PC-3 (cell line): ENCODE measurements at places on chromosomes 6 and 20. TPM values are rescaled to one million over a fixed set of nuclear protein-coding genes. Genes with fewer than 3 reads are reported as not detected.

The IYD gene
- 0.04 TPM in 1 of 2 replicates, not detected in the other for total RNA-seq

GRCh38 chr20:32664012-32664677 is 9.6 kb downstream of the C20orf203 start:
- no peak overlapping the region for H3K4me3 ChIP-seq
- no peaks in the 10 kb centered on the region for H3K4me1 ChIP-seq
- no peaks in the 10 kb centered on the region for H3K36me3 ChIP-seq
- H3K27ac ChIP-seq = no peak overlapping the region
- no peaks in the 10 kb centered on the region for H3K27me3 ChIP-seq
- DNase-seq = no peak

- no peak overlapping the region for H3K27ac ChIP-seq
- no peak overlapping the region for H3K4me3 ChIP-seq
- H3K36me3 ChIP-seq = no peaks in the 10 kb centered on the region
- peaks cover 27% of the 10 kb centered on the region for H3K4me1 ChIP-seq
- no peak for DNase-seq
These were observed 134.0 kb upstream of the RREB1 start for GRCh38 chr6:6973721-6974120.

GRCh38 chr6:79070206-79070825 is 7.7 kb downstream of the PHIP start:
- no peak overlapping the region for H3K4me3 ChIP-seq
- no peak overlapping the region for H3K27ac ChIP-seq
- peaks cover 5% of the 10 kb centered on the region; the same call in 1 of the 2 replicates for H3K4me1 ChIP-seq

The ABCF1 gene
- total RNA-seq = 67.3 and 77.3 TPM in 2 replicates

GRCh38 chr20:61253264-61253639 is 1.2 kb downstream of the CDH4 start:
- no peaks in the 10 kb centered on the region for H3K4me1 ChIP-seq
- no peak for DNase-seq
- H3K27ac ChIP-seq = no peak overlapping the region
- H3K36me3 ChIP-seq = no peaks in the 10 kb centered on the region
- H3K27me3 ChIP-seq = peaks cover 30% of the 10 kb centered on the region
- H3K4me3 ChIP-seq = no peak overlapping the region

The ZBTB46 gene
- 2.8 and 7.3 TPM in 2 replicates for total RNA-seq

The CCN5 gene
- 0.26 TPM in 1 of 2 replicates, not detected in the other for total RNA-seq

The TP53TG5 gene
- not detected in 2 replicates for total RNA-seq

The DEFB124 gene
- not detected in 2 replicates for total RNA-seq

GRCh38 chr6:30169658-30170614 is 6.6 kb downstream of the TRIM15 start:
- H3K4me1 ChIP-seq = no peaks in the 10 kb centered on the region
- no peak overlapping the region for H3K27ac ChIP-seq
- peaks cover 12% of the 10 kb centered on the region for H3K27me3 ChIP-seq
- no peak overlapping the region for H3K4me3 ChIP-seq
- H3K36me3 ChIP-seq = no peaks in the 10 kb centered on the region

DNA sequence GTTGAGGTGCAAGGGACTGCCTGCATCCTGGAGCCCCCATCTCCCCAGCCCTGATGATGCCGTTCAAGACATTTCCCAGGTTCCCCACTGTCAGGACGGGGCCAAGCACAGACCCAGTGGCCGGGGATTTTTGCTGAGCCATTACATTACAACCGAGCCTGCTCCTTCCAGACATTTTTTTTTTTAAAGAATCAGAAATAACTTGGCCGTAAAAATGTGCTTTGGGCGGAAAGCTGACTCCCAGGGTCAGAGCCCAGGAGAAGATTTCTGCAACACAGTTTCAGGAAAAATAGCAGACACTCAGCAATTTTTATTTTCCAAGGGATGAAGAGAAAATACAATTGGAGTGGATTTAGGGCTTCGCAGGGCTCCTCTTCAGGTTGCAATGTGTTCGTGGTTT is 87.9 kb downstream of the LRFN2 start:
- H3K27ac ChIP-seq = no peak overlapping the region
- H3K4me3 ChIP-seq = no peak overlapping the region
- no peak for DNase-seq

The SMPDL3A gene
- total RNA-seq = 2.7 and 4.6 TPM in 2 replicates

DNA sequence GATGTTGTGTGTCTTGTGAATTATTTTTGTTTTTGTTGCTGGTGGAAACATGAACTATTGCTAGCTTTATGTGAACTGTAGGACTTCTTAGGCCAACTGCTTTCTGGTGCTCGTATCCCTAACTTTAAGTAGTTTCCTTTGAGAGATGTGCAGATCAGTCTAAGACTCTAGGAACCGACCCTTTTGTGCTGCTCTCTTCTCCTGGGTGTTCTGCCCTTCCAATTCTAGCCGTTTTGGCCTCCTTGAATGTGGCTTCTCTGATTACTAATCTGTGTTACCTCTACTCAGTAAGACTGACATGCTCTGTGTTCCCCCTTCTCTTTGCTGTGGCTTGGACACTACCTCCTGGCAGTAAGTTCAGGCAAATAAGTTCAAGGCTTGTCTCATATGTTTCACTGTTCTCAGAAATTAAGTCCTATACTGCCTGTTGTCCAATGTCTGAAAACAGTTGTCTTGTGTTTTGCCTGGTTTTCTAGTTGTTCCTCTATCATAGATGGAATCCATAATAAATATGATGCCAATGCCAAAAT is 58.0 kb downstream of the FOXO3 start:
- no peak for DNase-seq
- H3K27me3 ChIP-seq = no peaks in the 10 kb centered on the region
- no peak overlapping the region for H3K4me3 ChIP-seq
- H3K4me1 ChIP-seq = peaks cover 21% of the 10 kb centered on the region; the same call in 1 of the 2 replicates
- H3K36me3 ChIP-seq = no peaks in the 10 kb centered on the region

DNA sequence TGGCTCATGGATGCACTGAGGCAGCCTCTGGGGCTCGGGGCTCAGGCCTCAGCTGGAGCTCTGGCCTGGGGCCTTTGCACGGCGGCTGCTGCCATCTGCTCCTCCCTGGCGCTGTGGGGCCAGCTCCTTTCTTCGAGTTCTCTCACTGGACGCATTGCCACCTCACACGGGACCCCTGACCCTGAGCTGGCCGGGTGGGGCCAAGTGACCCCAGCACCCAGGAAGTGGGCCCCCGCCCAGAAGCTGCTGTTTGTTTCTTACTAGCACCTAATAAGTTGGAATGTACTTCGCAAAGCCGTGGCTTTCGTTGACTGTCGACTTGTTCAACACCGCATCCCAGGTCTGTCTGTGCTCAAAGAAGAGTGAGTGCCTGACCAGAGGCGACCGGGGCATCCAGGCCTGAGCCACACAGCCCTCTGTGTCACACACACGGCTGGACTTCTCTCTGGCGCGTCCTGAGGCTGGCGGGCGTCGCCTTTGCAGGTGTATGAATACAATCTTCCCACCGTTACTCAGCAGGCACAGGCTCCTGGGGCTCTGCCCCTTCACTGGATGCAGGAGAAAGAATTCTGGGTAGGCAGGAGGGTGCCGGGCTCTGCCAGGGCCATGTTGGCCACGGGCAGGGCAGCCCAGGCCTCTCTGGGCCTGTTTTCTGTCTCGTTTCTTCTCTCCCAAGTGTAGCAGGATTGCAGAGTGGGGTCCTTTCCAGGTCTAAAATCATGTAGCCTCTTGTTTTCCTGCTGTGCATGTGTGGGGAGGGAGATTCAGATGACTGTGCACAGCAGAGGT is 112.9 kb downstream of the DLL1 start:
- H3K4me1 ChIP-seq = peaks cover 31% of the 10 kb centered on the region
- peak overlapping the region; percentile 69 for H3K27ac ChIP-seq
- no peaks in the 10 kb centered on the region for H3K36me3 ChIP-seq
- DNase-seq = peak; percentile 37
- H3K4me3 ChIP-seq = no peak overlapping the region

DNA sequence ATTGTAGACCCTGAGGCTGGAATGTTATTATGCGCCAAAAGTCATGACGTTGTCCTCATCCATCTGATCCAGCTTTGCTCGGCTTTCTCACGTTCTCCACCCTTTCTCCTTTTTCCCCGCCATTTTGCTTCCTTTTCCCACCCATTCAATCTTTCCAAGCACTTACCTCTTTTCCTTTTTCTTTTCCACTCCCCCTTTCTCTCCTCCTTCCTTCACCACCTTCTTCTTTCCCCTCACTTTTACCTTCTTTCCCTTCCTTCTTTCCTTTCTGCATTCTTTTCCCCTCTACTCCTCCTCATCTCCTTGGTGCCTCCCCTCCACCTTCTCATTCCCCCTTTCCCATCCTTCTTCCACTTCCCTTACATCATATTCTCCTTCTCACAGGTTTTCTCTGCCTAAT is 304.8 kb upstream of the TSHZ2 start:
- no peaks in the 10 kb centered on the region for H3K36me3 ChIP-seq
- no peak for DNase-seq
- H3K27ac ChIP-seq = no peak overlapping the region
- no peaks in the 10 kb centered on the region for H3K4me1 ChIP-seq

GRCh38 chr6:33187809-33188208 is 4.5 kb downstream of the COL11A2 start:
- no peaks in the 10 kb centered on the region for H3K36me3 ChIP-seq
- no peaks in the 10 kb centered on the region for H3K4me1 ChIP-seq
- no peak for DNase-seq
- no peak overlapping the region for H3K27ac ChIP-seq
- H3K4me3 ChIP-seq = no peak overlapping the region
- no peaks in the 10 kb centered on the region for H3K27me3 ChIP-seq

- no peak overlapping the region for H3K27ac ChIP-seq
- no peak for DNase-seq
- H3K4me3 ChIP-seq = no peak overlapping the region
- H3K4me1 ChIP-seq = peaks cover 15% of the 10 kb centered on the region
- H3K36me3 ChIP-seq = no peaks in the 10 kb centered on the region
These were observed 78.5 kb upstream of the HDAC2 start for GRCh38 chr6:114049367-114049966.

DNA sequence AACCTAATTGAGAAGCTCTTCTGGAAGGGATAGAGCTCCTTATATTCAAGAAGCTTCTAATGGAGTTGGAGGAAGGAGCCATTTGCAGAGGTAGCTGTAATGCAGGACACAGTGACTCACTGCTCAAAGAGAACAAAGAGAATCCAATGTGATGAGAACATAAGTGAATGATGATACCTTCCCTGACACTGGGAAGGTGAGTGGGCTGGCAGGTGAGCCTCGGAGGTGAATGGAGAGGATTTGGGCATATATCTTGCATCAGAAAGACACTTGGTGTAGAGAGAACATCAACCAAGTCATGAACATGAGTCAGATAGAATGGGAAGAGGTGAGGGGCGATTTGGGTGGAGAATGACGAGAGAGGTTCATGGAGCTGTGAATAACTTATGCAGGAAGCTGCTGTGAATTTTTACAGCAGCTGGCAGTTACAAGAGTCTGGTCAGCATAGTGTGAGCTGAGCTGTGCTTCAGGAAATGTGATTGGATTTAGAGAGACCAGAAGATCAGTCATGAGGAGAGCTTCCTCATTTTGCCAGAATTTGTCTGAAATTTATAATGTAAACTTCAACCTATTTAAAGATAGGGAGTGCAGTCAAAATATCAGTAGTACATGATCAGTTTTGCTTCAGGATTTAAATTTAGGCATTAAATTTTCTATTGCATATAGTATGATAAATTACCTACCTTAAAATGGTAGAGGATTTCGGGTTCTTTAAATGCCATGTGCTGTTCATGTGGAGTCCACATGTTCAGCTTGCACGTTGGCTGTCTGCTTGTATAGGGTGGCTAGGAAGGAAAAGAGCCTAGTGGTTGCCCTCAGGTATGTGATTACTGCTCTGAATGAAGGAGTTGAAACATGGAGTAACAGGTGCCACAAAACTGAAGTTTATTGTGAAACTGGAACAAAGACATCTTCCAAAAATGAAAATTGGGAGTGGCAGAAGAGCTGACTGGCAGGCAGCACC is 59.2 kb upstream of the KIF25 start:
- no peak overlapping the region for H3K4me3 ChIP-seq
- DNase-seq = peak; percentile 7
- H3K4me1 ChIP-seq = no peaks in the 10 kb centered on the region
- no peaks in the 10 kb centered on the region; the same call in 1 of the 2 replicates for H3K36me3 ChIP-seq
- H3K27me3 ChIP-seq = no peaks in the 10 kb centered on the region

The HLA-DRB1 gene
- total RNA-seq = not detected in 2 replicates

- no peaks in the 10 kb centered on the region for H3K36me3 ChIP-seq
- no peak for DNase-seq
- peaks cover 4% of the 10 kb centered on the region; the same call in 1 of the 2 replicates for H3K4me1 ChIP-seq
- H3K4me3 ChIP-seq = no peak overlapping the region
- H3K27me3 ChIP-seq = no peaks in the 10 kb centered on the region
These were observed 36.2 kb upstream of the CDYL start for GRCh38 chr6:4740032-4740431.

DNA sequence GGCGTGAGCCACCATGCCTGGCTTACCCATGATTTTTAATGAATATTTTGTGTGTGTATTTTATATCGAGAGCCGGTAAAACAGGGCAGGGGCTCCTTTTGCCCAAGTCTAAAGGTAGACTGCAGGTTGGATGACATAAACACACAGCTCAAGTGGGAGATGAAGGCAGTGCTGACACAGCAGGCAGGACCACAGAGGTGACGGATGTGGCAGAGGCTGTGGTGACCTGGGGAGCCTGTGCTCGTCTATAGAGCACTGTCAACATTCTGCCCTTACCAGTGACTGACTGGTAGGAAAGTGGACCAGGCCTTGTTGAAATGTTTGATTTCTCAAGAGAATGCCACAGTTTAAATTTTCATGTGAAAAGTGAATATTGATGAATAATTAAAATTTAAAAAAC is 137.5 kb downstream of the ZFP64 start:
- no peaks in the 10 kb centered on the region for H3K27me3 ChIP-seq
- peaks cover 11% of the 10 kb centered on the region; the same call in 1 of the 2 replicates for H3K36me3 ChIP-seq
- H3K4me1 ChIP-seq = peaks cover 8% of the 10 kb centered on the region

DNA sequence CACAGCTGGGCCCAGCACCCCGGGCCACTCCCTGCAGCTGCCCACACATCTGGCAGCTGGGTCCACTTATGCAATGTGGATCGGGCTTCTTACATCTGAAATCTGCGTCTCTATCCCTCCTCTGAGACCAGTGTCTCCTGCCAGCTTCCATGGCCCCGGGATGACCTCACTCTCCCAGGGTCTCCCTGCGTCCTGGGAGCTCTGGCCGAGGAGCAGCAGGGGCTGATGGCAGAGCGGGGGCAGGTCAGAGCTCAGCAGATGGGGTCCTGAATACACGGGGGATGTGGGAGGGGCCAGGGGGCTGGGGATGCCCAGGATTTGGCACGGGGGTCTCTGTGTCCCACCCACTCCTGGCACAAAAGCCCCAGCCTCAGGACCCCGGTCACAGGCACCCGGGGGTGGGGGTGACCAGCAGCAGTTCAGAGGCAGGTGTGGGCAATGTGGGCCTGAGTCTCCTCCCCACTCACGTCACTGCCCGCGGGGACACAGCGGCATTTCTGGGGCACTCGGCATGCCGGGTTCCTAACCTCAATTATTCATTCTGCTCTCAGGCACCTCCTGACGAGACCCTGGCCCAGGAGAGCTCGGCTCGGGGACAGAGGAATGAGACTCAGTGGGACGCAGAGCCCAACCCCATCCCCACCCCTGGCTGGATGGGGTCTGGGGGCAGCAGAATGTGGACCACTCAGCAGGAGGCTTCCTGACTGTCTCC is 16.4 kb downstream of the CHRNA4 start:
- H3K27me3 ChIP-seq = peaks cover 60% of the 10 kb centered on the region
- no peak overlapping the region for H3K27ac ChIP-seq
- no peak for DNase-seq
- H3K36me3 ChIP-seq = no peaks in the 10 kb centered on the region
- no peak overlapping the region for H3K4me3 ChIP-seq
- no peaks in the 10 kb centered on the region for H3K4me1 ChIP-seq

- H3K4me1 ChIP-seq = no peaks in the 10 kb centered on the region
- H3K36me3 ChIP-seq = no peaks in the 10 kb centered on the region
- no peak overlapping the region for H3K27ac ChIP-seq
- H3K27me3 ChIP-seq = no peaks in the 10 kb centered on the region
- DNase-seq = no peak
These were observed 84.9 kb upstream of the STXBP5 start for GRCh38 chr6:147119310-147119709.
